Stimulated activated CD8-positive, alpha-beta memory T cell treated with anti-CD3 and anti-CD28 coated beads, Interleukin-15, amount 100 ng/mL, for 1 hour (primary cell): ENCODE measurements at places on chromosomes 1 and 21.

DNA sequence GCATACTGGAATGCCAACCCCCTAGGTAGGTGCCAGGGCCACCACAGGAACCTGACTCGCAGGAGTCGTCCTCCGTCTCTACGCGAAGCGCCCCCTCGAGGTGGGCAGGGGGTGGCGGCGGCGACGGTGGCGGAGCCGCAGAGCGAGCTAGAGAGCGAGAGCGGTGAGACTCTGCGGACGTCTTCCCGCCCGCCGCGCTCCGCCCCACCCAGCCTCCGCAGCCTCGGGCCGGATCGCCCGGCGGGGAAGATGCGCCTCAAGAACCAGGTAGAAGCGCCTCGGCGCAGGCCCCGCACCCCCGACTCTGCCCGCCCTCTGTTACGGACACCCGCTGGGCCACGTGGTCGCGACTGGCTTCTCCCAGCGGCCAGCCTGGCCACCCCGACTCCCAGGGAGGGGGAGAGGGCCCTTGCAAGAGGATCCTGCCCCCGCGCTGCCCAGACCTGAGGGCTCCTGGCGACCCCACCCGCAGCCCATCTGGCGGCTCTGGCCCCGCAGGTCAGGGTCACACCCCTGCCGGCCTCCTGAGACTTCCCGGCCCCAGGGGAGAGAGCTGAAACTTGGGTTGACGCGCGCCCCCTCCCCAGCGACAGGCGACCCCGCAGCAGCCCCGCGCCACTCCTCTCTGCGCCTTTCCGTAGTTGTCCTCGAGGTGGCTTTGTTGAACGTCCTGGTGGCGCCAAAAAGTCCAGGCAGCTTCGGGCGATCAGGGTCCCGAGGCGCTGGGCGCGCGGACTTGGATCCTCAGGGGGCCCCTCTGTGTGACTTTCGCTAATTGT is 24.4 kb upstream of the AGBL4 start:
- no peak for DNase-seq

- no peak for DNase-seq
These were observed 157.8 kb downstream of the SDCCAG8 start for GRCh38 chr1:243413431-243414151.

DNA sequence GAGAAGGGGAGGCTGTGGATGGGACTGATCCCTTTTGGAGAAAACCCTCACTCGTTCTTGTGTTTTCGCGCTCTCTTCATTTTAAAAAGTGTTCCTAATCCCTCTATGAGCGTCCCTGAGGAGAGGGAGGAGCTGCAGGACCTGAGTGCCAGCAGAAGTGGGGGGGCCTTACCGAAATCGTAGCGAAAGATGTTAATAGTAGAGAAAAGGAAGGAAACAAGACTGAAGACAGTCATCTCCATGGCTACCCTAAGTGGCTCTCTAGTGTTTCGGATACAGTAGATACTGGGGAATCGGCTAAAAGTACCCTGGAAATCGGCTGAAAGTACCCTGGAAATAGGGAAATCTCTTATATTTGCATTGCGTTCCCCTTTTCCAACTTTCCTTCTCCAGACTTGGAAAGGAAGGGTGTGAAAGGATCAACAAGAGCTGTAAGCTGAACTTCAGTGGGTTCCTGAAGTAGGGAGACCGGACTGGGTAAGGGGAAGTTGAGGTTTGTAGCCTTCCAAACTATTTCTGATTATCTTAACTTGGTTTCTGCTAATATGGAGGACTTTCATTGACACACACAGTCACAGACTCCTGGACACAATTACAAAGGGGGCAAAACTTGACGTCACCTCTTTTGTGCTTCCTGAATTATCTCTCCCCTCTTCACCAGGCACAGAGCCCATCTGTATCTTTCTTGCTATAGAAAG is 486 bp upstream of the DSTYK start:
- DNase-seq = no peak

DNA sequence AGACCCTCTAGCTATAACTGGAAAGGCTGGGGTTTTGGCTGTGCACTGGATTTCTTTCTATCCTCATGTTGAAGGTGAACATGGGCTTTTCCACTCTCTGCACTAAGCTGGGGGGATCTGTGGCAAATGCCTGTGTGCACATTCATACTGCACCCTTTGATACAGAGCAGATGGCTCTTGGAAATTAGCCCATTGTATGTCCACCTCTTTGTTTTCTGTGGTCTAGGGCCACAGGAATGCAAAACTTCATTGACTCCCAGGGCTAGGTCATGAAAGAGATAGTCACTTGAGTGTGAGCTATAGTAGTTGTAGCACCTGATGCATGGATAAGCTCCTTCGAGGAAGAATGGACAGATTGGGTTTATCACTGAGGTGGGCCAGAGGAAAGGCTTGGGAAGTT is 5.7 kb upstream of the OR14A16 start:
- DNase-seq = no peak

DNA sequence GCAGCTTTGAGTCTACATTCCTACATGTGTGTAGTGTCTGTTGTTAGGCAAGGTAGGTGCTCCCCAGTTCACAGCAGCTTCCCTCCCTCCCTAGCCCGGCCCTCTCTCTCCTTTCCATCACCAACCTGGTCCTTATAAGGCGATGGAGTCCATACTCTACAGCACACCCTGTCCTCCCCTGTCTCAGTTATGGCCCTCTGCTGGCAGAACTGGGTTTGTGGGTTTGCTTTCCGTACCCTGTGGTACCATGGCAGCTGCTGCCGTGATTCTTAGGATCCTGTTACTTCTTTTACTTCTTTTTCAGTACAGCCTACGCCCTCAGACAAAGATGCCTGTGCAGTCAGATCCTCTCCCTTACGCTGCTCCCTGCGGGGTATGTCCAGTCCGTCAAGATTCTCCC is 31.7 kb downstream of the AK5 start:
- no peak for DNase-seq

DNA sequence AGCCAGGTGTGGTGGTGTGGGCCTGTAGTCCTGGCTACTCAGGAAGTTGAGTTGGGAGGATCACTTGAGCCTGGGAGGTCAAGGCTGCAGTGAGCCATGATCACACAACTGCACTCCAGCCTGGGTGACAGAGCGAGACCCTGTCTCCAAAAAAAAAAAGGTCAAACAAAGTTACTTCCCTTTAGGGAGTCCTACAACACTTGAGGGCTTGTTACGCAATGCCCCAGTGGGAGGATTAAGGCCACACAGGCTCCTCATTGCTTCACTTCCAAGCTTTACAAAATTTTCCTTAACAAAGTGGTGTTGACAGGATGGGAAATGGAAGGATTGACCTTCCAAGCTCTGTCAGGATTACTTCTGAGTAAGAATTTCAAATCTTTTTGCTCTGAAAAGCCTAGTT is 6.2 kb upstream of the EXTL1 start:
- no peak for DNase-seq

DNA sequence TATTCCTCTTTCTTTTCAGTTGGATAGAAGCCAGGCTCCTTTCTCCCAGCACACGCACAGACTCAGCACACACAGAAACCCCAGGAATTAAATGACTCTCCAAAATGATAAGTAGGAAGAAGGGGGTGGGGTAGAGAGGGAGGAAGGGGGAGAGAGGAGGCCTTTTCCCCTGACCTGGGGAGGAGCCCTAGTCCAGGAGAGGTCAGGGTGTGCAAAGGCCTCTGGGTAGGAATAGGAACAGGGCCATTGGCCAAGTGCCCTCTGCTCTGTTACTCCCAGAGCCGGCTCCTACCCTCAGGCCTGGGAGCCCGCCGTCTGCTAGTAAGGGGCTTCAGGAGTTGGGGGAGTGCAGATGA is 35.6 kb upstream of the PUM1 start:
- no peak for DNase-seq

- DNase-seq = no peak
These were observed 17.1 kb upstream of the CCDC190 start for GRCh38 chr1:162878000-162878596.

GRCh38 chr1:203308923-203309331 is 3.6 kb downstream of the BTG2 start:
- no peak for DNase-seq

GRCh38 chr1:163170975-163171676 is 31.6 kb downstream of the RGS5 start:
- DNase-seq = no peak

GRCh38 chr1:14280909-14281308 is 317.6 kb upstream of the KAZN start:
- no peak for DNase-seq

DNA sequence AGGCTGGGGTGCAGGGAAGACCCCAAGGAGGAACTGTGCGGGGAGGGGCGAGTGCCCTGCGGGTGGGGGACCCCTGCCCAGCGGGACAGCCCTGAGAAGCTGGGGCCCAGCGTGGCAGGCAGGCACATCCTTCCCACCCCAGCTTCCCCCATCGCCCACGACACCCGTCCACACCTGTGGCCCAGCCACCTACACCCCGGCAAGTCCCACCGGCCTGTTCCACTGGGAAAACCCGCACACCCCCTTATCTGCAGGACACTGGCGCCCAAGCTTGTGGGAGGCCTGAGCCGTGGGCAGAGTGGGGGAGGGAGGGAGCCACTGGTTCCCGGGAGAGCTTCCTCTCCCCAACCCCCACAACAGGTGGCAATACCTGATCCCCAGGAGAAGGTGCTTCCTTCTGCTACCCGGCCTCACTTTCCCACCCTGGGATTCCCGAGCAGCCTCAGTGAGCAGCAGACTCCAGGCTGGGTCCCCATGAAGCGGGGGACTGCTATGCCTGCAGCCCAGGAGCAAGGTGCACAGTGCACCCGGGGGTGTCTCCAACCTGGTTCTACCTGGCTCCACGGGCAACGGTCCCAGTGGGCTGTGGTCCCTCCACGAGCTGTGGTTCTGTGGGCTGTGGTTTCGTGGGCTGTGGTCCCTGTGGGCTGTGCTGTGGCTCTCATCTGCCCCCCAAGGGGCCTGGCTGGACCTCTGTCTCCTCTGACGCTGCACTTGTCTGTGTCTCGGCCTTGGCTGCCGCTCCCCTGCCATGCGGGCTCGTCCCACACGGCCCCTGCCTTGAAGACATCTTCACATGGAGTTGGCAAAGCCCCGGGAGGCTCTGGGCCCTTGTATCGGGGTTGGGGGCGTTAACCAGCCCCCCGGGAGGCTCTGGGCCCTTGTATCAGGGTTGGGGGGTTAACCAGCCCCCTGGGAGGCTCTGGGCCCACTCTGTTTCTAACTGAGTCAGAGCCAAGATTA is 37.8 kb upstream of the POFUT2 start:
- DNase-seq = no peak

DNA sequence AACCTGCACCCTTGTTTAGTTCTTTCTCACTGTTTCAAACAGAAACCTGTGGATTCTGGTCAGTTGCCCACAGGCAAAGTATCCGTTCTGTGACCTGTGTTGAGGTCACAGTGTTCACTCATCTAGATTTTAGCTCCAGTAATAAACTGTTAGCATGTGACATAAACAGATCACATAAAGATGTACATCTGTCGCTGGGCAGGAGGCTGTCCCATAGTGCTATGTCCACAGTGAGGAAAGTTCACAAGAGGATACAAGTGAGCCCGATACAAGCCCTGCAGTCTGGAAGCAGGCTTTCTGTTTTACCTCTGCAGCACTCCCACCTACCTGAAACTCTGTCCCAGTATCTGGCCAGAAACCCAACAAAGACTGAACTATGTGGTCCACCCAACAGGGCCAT is 28.4 kb downstream of the LMX1A start:
- DNase-seq = no peak

- DNase-seq = no peak
These were observed 594.2 kb downstream of the LMO4 start for GRCh38 chr1:87922885-87923284.

DNA sequence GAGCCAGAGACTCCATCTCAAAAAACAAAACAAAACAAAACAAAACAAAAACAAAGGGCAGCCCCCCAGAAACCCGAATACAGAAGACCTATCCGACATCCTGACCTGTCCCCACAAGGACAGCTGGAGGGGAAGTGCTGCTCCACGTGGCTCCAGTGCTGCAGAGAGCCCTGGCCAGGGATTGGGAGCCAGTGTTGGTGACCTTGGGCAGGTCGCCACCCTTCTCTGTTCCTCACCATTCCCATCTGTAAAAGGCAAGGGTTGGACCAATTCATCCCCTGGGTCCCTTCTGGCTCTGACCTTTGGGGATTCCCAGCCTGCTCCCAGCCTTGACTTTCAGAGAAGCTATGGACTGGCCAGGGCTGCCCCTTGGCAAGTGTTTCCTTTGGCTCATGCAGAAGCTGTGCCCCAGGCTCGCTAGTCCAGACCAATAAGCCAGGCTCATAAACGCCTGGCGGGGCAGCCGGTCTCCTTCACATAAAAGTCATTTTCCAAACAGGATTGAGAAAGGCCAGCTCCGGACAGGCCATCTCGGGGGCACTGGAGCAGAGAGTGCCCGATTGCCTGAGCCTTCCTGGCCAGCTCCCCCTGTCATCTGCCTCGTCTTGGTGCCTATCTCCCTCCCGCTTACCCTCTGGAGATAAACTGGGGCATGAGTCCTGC is 20.0 kb upstream of the PADI1 start:
- DNase-seq = no peak

GRCh38 chr1:109282497-109282951 is 421 bp downstream of the PSRC1 start:
- no peak for DNase-seq

- peak; percentile 18 for DNase-seq
These were observed 34.8 kb downstream of the CHAF1B start for GRCh38 chr21:36419996-36420395.
